Gastroesophageal sphincter (tissue), 4 donors: ENCODE measurements at places on chromosomes 7 and 10. TPM values are rescaled to one million over a fixed set of nuclear protein-coding genes. Genes with fewer than 3 reads are reported as not detected.

The IMMP2L gene
- 27.3 TPM for total RNA-seq

The SORCS1 gene
- total RNA-seq: 18.6 TPM

The ENO4 gene
- total RNA-seq: 0.67 TPM

The RASSF4 gene
- 27.2 TPM for total RNA-seq

The TYW1B gene
- 3.4 TPM for total RNA-seq

The LIPJ gene
- not detected for total RNA-seq

The SNX8 gene
- 17.8 TPM for total RNA-seq

The VSTM2A gene
- total RNA-seq: not detected

The CALML5 gene
- total RNA-seq: not detected

The ATOH7 gene
- total RNA-seq: 0.35 TPM

The FEZF1 gene
- not detected for total RNA-seq

The ZNF239 gene
- 6.8 TPM for total RNA-seq

The STEAP2 gene
- 21.4 TPM for total RNA-seq

The AKR1C1 gene
- total RNA-seq: 81.9 TPM

The PWWP2B gene
- 15.9 TPM for total RNA-seq

The ZNF467 gene
- total RNA-seq: 15.4 TPM

The GPR37 gene
- total RNA-seq: 12.0 TPM

The INSYN2A gene
- 0.40 TPM for total RNA-seq

The ADGRA1 gene
- total RNA-seq: not detected

The PTPN20 gene
- total RNA-seq: 4.2 TPM

The NKX1-2 gene
- total RNA-seq: not detected

The CARD11 gene
- 0.62 TPM for total RNA-seq

The CH25H gene
- total RNA-seq: 0.93 TPM

The HACD1 gene
- 46.7 TPM for total RNA-seq

The NUDT13 gene
- 4.6 TPM for total RNA-seq

The SPDYE2 gene
- not detected for total RNA-seq

The HABP2 gene
- total RNA-seq: not detected

The NRCAM gene
- total RNA-seq: 4.7 TPM

The CDK1 gene
- 6.9 TPM for total RNA-seq
